ENCODE measurements at places on chromosomes 5 and 9. TPM values are rescaled to one million over a fixed set of nuclear protein-coding genes. Genes with fewer than 3 reads are reported as not detected.

DNA sequence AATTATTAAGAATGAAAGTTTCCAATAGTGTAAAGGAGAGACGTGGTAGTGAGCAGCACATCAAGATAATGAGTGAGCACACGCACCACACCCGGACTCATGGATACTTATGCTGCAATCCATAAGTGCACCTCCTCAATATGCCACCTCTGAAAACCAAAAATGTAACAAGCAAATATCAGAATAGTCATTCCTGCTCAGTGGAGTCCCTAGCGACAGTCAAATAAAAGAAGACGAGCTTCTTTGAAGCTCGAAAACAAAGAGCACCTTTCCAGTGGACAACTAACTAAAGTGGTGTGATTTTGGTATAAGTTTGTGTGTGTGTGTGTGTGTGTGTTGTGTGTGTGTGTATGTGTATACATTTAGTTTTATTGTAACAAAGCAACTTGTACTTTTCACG lies 241.3 kb downstream of the DEPDC1B start:
- no peak for DNase-seq

GRCh38 chr9:34591917-34592866 lies 2.7 kb upstream of the CNTFR start:
- no peak for DNase-seq

Gene ZNF658
- 4.5 TPM for total RNA-seq

- DNase-seq, result peak; percentile 26
Observed at GRCh38 chr9:122821278-122821943, 7.0 kb downstream of the PDCL start.

GRCh38 chr5:57795203-57795602 lies 312.6 kb upstream of the ACTBL2 start:
- no peak for DNase-seq

Gene FAM219A
- 24.0 TPM for total RNA-seq

Gene TBCA
- total RNA-seq, result 134 TPM

DNA sequence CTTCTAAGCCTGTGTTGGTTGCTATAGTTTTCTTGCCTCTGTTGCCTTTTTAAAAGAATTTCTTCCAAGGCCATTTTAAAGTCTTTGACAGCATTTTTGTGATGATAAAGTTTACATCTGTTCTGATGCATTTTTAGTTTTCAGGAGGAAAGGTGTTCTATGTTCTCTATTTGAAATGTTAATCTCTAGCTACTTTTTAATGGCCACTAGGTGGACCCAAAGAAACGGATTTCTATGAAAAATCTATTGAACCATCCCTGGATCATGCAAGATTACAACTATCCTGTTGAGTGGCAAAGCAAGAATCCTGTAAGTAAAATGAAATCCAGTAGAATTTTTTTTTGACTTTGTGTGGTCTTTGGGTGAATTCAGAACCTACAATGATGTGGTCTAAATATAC lies 60.2 kb downstream of the MELK start:
- DNase-seq, result no peak

Gene ZNF169
- 6.0 TPM for total RNA-seq

DNA sequence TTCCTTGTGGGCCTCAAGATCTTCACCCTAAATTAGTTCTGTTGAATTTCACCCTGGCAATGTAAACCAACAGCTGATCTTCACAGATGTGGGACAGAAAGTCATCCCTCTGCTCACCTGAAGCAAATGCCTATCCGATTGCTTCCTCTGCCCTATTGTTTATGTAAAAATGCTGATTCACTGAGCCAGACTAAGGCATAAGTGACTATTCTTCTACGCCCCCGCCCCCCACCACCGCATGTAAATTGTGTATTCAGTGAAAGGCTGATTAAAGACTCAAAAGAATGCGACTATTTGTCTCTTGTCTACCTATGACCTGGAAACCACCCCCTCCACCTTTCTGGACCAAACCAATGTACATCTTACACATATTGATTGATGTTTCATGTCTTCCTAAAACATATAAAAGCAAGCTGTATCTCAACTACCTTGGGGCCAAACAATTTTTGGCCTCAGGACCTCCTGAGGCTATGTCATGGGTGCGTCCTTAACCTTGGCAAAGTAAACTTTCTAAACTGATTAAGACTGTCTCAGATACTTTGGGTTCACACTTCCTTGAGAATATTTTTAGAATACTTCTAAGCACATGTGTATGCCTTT lies 129.7 kb upstream of the BOD1 start:
- DNase-seq, result no peak

GRCh38 chr5:55226934-55227663 lies at the start of gene MCIDAS:
TSS of gene MCIDAS (minus strand) at chr5:55227315. CDS start at chr5:55227138, 177 bp downstream.
- DNase-seq, result peak; percentile 57

DNA sequence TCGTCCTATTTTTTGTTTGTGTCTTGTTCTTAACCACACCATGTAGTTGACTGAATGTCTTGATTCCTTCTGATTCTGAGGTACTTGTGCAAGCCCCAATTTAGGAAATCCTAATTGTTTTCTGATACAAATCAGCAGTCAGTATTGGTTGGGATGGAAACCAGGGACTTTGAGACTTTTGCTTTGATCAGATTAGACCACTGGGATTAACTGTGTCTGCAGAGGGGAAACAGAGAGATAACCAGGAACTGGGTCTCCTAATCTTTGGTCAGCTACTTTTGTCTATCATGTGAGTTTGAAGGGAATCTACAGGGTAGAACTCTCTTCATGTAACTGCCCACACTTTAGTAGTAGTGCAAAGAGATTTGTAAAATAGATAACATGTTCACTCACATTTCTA lies 173.8 kb upstream of the POC5 start:
- DNase-seq, result no peak

GRCh38 chr9:14992516-14992915 lies 82.3 kb upstream of the FREM1 start:
- DNase-seq, result no peak

- DNase-seq, result no peak
Observed at GRCh38 chr9:132356324-132356924, 1.6 kb upstream of the SETX start.

GRCh38 chr5:108521841-108522506 lies 140.1 kb upstream of the FBXL17 start:
- DNase-seq, result peak; percentile 36

Gene SOX30
- total RNA-seq, result 0.09 TPM

Gene TMC1
- not detected for total RNA-seq

- no peak for DNase-seq
Observed at GRCh38 chr5:68242743-68243142, 27.2 kb downstream of the PIK3R1 start.

Gene BTNL9
- total RNA-seq, result 11.5 TPM
